ENCODE measurements at places on chromosomes 1 and 21.

DNA sequence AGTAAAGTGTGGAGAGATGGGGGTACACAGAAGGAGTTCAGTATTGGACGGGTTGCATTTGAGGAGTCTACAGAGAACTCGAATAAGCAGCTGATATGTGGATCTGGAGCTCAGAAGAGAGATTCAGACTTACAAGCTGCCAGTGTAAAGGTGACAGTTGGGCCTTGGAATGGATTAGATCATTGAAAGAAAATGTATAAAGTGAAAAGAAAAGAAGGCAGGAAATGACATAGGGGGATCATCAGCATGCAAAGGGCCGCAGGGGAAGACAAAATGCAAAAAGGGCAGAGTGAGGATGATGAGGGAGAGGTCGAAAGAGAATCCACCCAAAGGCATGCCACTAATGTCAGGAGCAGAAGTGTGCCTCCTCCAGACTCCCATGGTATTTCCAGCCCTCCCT, 273.3 kb downstream of the TNR start:
- no peak for DNase-seq

DNA sequence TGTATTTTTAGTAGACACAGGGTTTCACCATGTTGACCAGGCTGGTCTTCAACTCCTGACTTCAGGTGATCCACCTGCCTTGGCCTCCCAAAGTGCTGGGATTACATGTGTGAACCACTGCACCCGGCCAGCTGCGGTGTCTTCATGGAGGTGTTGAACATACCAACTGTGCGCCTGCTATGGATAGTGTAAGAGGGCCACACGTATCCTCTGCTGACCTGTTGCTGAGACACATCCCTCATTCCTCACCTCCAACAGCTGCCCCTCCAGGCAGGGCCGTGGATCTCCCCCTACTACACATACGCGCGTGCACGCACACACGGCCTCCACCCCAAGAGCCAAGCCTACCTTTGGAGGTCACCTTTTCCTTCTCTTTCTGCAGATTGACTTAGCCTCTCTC, 48.0 kb upstream of the PARP1 start:
- no peak for DNase-seq

GRCh38 chr1:164905869-164906268, 346.9 kb downstream of the PBX1 start:
- no peak for DNase-seq

- no peak for DNase-seq
These were observed 2.2 kb downstream of the MYCBP start for GRCh38 chr1:38870996-38871395.

DNA sequence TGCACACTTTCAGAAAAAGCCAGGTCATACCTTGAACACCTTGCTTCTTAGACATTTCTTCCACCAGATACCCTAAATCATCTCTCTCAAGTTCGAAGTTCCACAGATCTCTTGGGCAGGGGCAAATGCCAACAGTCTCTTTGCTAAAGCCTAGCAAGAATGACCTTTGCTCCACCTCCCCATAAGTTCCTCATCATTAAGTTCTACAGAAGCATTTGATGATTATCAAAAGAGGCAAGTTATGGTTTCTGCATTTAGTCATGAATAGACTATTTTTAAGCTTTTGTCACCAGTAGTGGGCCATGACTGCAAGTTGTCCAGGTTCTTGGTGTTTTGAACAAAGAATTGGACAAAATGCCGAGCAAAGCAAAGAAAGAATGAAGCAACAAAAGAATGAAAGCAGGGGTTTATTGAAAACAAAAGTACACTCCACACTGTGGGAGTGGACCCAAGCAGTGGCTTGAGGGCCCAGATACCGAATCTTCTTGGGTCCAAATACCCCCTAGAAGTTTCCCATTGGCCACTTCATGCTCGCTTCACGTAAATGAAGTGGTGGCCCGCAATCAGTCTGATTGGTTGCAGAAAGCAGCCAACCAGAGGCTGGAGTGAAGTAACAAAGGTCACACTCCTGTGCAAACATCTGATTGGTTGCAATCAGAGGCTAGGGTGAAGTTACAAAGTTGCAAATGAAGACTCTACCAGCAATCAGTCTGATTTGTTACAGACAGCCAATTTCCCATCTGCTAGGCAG, 9.8 kb upstream of the EGLN1 start:
- no peak for DNase-seq

Measured in NCI-H1417 (cell line).